ENCODE measurements at places on chromosomes 3 and 15.

DNA sequence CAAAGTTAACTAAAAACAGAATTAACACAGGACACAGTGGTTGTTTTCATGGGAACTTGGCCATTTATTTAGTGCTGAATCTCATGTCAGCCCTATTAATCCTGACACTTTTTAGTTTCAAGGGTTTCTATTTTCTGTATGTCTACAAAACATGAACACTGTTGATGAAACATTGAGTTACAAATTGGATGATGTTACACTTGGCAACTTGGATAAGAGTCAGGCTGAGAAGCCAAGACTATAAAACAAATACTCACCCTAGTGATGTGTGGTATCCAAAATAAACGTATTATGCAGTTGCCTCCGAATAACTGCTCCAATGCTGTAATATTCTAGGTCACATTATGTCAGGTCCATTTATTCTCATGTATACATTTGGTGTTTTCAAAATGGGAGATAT lies 349.6 kb downstream of the ZIC1 start:
- peak; percentile 52 for DNase-seq

GRCh38 chr3:41854956-41855355 lies 106.9 kb downstream of the ULK4 start:
- DNase-seq, result no peak

- no peak for DNase-seq
Observed at GRCh38 chr15:61103026-61103425, 126.1 kb downstream of the RORA start.

- no peak for DNase-seq
Observed at GRCh38 chr3:197203714-197204146, 94.7 kb downstream of the DLG1 start.

DNA sequence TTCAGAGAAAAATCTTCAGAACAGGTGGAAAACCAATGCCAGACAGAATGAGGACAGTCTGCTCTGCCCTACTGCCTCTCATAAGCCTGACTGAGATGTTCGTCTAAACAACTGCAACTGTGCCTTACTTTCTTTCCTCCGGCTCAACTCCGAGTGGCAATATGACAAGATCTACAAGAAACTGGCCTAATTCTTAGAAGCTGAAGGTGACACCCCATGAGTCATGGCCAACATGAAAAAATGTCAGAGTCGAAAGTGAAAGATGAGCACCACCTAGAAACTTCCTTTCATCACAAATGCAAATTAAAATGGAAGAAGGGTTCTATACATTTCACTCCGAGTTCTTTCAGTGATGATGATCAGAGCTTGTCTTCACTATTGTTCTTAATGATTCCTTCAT lies 12.9 kb downstream of the PCYT1A start:
- DNase-seq, result no peak

DNA sequence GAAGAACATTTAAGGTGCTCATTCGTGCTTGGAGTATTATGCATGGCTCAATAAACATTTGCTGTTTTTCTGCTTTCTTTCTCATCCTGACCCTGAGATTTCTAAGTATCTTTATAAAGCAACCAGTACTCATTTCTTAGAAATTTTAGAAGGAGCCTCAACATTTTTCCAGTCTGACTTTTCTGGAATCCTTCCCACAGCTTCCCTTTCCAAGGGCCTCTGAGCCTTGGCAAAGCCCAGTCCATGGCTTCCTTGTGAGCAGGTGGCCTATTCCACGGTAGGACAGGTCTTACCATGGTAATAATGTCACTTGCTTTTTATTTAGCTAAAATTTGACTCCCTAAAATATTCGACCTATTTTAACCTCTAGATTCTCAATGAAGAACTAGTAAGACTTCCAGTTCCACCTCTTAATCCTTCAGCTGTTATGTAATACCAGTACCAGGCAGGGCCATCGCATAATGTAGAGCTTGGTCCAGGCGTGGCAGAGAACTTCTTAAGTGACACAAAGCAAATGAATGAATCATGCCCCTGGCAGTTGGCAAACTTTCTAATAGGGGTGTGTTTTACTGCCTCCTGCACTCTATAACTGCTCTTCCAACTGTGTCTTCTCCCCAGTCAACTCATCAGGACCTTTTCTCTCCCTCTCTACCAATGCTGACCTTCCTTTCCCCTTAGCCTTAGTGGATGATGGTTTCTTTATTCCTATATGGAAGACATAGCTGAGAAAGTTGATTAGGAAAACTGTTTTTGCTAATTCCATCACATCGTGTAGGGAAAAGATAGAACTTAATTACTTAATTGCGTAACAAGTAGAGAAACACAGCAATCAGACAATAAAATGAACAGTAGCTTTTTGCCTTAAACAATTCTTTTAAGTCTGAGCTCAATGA lies 894 bp upstream of the TM4SF4 start:
- DNase-seq, result peak; percentile 86

GRCh38 chr3:48305396-48305795 lies 28.1 kb downstream of the SPINK8 start:
- DNase-seq, result no peak

DNA sequence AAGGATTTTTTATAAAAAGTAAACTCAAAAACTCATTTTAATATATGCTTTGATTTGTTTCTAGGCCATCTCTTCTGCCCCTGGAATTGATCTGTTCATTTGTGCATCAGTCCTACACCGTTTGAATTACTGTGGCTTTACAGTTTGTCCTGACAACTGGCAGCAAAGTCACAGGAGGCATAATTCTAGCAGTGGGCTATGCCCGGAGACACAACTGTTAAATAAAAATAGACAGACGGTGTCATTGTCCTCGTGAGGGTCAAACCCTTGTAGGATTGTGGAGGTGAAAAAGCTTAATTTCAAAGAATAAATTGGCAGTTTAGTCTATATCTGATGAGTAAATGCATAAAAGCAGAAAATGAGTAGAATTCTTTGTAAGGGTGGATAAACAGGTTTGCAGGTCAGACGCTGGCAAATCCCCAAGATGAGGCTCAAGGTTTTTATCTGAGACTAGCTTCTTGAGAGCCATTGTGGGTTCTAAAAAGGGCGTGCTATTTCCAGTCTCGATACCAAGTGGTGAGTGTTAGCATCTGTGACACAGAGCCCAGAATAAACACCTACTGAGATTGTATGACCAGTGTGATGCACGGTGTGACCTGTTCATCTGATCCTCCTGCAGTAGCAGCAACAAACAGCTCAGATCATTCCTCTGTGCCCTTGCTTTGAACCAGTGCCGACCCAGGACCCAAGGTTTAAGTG lies 51.5 kb upstream of the SLCO3A1 start:
- DNase-seq, result no peak

DNA sequence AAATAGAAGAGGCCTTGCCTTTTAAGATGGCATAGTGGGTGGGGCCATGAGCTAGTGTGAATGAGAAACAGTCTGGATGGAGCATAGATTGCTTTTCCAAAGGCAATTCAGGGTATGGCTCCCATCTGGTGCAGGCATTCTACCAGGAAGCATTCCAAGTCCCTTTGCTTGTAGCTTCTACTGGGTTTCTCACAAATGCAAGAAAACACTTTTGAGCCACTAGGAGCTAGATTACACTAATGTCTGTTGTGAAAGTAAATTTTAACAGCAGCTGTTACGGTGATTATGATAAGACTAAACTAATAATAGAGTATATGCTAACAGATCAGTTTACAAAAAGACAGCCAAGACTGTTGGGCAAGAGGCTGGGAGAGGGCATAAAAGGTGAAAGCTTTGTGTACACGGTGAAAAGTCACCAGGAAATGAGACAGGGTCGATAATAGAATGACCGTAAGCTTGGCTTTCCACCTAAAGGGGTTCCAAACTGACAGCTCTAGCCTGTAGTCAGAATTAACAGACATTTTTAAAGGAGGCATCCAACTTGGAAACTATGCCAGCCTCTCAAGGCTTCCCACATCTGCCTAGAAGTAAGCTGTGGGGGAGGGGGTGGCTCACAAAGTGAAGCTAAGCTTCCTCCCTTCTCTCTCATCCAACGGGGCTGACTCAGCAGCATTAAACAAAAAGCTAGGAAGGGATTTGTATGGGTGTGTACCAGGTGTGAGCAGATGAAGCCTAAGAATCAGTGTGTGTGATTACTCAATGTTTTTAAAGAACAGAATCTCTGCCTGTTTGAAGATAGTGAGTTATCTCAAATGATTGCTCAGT lies 61.1 kb upstream of the GPD1L start:
- peak; percentile 4 for DNase-seq

GRCh38 chr3:133461291-133461690 lies 61.4 kb downstream of the BFSP2 start:
- no peak for DNase-seq

DNA sequence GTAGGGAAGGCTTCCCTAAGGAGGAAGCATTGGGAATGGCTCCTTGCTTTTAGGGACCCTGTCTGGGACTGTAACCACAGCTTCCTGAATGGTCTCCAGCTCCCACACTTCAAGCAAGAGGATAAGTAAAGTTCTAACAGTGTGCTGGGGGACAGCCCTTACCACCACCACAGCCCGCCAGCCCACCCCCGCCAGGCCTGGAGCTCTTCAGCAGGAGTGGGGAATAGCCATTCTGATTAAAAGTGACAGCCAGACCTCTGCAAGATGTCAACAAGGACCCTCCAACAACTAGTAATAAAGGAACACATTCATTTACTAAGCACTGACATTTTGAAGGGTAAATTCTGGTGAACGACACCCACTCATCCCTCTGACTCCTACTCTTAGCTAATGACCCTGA lies 49.4 kb downstream of the CPN2 start:
- no peak for DNase-seq

- DNase-seq, result no peak
Observed at GRCh38 chr3:191020730-191021396, 158.4 kb upstream of the GMNC start.

DNA sequence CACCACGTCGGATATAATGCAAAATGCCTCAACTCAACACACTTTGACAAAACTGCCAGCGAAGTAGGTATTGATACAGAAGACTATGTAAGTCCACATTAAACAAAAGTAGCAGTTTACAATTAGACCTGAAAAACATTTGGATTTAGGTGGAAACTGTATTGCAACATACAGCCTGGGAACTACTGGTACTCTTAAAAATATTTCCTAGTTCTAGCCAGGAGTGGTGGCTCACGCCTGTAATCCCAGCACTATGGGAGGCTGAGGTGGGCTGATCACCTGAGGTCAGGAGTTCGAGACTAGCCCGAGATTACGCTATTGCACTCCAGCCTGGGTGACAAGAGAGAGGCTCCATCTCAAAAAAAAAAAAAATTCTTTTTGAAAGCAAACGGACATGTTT lies 246.2 kb downstream of the ZBTB20 start:
- DNase-seq, result no peak

- DNase-seq, result no peak
Observed at GRCh38 chr3:169556349-169556870, 107.1 kb downstream of the MECOM start.

GRCh38 chr3:169240786-169241486 lies 422.6 kb downstream of the MECOM start:
- no peak for DNase-seq

- no peak for DNase-seq
Observed at GRCh38 chr15:20659265-20659664, 117.7 kb upstream of the GOLGA6L6 start.

DNA sequence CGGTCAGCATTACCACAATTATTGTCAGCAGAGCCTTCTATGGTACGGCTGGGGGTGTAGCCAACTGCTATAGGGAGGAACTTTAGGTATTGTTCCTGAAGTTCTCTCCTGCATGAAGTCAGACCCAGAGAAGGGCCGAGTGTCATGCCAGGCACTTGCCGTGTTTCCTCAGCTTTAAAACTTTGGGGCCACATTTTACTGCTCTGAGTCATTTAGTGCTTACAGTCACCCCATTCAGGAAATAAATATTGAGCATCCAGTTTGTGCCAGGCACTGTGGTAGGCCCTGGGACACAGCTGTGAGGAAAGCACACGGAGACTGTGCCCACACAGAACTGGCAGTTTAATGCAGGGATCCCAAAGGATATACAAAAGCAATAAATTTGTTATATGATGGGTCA lies 54.5 kb upstream of the APEH start:
- no peak for DNase-seq

DNA sequence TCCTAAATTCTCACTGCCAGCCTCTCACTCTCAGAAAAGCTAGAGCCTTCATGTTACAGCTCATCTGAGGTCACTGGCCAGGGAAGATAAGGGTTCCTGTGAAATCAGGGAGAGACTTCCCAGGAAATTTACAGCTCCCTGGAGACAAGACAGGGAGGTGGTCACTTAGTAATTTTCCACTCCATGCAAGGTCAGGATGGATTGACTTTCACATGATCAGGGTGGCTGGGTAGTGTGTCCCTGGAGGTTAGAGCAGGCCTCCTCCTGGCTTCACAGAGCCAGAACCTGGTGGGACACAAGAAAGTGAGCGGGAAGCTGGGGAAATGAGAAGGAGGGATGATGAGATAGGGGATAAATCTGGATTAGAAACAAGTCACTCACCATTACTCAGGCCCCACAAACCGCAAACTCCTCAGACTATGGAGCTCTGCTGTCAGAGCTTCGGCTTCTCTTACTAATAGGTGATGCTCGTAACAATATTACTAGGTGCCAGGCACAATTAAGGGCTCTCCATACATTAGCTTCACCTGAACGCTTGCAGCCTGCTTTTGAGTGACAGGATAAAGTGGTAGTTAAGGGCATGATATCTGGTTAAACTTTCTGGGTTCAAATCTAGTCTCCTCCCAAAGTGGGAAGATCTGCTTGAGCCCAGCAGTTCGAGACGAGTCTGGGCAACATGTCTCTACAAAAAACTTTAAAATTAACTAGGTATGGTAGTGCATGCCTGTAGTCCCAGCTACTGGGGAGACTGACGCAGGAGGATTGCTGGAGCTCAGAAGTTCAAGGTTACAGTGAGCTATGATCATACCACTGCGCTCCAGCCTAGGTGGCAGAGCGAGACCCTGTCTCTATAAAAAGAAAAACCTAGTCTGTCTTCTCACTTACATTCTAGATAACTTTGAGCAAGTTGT lies 24.9 kb downstream of the DUOX2 start:
- DNase-seq, result no peak

DNA sequence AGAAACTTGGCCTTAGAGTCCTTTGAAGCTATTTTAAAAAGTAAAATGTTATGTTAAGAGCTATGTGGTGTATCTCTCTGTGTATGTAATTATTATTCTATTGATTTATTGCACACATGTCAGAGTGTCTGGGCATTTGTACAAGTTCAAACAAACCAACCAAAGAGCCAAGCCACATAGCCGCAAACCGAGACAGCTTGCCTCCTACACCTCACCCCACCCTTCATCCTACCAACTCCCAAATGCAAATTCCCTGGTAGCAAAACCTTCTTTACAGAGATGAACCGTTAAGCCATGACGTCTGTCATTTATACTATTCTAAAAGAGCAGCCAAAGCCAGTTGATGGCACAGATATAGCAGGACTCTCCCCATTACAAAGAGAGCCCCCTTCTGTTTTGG lies 332.3 kb downstream of the ERC2 start:
- no peak for DNase-seq

Measured in fibroblast of skin of scalp (primary cell).